ENCODE measurements at places on chromosomes 5 and 9.
A peak's percentile ranks its signal among the peaks of the same experiment; 100 is the strongest.

GRCh38 chr5:56094579-56095361 is 100.0 kb upstream of the IL6ST start:
- no peak for DNase-seq

GRCh38 chr5:169521366-169521983 is 62.1 kb upstream of the SPDL1 start:
- no peak for DNase-seq

DNA sequence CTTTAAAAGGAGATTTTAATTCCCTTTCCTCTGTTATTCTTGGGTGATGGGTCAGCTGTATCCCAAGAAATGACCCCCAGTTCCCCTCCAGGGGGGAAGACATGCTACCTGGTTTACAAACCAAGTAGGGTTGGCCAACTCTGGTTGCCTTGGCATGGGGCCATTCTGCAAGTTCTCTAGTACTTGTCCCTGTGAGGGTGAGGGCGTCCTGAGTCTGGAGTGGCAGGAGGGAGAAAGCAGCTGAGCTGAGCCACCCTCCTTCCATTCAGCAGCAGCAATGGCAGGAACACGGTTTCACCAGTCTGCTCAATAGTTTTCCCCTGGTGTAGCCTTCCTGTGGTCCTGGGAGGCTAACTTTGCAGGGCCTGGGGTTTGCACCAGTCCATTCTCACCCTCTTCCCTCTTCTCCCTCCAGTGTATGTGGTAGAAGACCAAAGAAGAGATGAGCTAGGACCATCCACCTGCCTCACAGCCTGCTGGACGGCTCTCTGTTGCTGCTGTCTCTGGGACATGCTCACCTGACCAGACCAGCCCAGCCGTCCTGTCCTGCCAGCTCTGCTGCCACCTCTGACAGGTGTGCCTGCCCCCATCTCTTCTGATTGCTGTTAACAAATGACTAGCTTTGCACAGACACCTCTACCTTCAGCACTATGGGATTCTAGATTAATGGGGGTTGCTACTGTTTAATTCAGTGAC is 59.9 kb downstream of the PFDN1 start:
- no peak for DNase-seq

DNA sequence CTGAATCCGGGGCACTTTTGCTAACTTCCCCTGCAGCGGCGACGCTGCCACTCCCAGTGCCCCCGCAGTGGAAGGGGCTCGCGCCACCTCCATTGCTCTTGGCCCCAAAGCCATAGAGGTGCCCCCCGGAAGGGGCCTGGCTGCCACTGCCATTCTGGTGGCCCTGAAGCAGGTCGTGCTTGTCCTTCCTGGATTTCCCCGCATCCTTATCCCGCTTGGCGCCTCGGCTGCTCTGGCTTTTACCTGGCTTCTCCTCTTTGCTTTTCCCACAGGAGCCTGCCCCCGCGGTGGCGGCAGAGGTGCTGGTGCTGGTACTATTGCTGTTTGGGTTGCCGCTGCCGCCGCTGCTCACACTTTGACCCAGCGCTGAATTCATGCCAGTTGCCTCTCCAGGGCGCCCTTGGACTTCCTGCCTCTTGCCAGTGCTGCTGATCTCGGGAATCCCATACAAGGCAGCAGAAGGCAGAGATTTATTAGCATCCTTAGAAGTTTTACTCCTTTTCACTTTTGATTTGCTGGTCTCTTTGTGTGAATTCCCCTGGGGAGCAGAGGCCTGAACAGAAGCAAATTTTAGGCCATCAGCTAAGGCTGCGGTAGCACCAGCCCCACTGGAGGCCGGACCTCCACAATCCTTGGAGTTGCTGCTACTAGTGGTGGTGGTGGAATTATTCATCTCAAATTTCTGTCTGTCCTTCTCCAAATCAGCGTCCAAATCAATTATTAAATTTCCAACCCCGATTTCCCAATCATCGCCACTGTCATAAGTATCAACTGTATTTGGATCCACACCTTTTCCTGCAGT is 2.1 kb downstream of the ZNF608 start:
- DNase-seq, result no peak

GRCh38 chr5:142955628-142956027 is 185.5 kb downstream of the ARHGAP26 start:
- DNase-seq, result no peak

DNA sequence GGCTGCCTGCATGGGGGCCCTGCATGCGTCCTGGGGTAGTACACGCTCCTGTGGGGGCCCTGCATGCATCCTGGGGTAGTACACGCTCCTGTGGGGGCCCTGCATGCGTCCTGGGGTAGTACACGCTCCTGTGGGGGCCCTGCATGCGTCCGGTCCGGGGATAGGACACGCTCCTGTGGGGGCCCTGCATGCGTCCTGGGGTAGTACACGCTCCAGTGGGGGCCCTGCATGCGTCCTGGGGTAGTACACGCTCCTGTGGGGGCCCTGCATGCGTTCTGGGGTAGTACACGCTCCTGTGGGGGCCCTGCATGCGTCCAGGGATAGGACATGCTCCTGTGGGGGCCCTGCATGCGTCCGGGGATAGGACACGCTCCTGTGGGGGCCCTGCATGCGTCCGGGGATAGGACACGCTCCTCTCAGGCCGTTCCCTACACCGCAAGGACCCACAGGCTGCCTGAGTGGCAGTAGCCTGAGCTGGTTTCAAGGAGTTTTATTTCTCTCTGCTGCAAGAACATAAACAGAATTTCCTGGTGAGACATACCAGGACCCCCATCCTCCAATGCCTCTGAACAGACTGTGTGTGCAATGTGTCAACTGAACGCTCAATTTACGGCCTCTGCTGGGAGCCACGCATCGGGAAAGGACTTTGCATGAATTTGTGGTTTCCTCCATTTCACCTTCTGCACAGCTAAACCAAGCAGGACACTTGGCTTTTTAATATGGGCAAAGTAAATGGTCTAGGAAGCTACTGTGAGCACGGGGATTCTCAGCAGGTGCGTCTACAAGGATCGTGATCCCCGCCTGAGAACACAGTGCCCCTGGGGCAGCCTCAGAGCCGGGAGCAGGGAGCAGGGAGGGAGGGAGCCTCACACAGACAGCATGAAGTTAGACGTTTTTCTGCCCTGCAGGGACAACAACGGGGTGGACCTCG is 48.9 kb upstream of the CLPTM1L start:
- DNase-seq, result no peak

- DNase-seq, result no peak
These were observed 26.1 kb upstream of the AOPEP start for GRCh38 chr9:94700445-94700844.

DNA sequence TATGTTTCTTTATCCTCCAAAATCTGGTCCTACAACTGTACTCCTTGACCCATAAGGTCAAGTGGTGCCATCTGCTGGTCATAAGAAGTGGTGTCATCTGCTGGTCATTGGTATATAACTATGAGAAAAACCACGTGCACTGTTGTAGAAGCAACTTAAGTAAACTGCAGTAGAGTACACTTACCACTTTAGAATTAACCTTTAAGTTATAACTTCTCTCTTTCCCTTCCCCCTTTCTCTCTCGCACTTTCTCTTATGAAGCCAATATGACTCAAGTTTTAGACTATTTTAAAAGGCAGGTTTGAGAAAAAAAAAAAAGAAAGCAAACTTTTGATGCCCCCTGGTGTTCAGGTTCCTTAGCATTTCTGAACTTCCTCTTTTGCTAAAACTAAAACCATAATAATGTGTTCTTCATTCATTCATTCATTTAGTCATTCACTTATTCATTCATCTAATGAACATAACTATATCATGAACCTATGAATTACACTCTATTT is 12.8 kb upstream of the MTAP start:
- DNase-seq, result peak; percentile 76

DNA sequence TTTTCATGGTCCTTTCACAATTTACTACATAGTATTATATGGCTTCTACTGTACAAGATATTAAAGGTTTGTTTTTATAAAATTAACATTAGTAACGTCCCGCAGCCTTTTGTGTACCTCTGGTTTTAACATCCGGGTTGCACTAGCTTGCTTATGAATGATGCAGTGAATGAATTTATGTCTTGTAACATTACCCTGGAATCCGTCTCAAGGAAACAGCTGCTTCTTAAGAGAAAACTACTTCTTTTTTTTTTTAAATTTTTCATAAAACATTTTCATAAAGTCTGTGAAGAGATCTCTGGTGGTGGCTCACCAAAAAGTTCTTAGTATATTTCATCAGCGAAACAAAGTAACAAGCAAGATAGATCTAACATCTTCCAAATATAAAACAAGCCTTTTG is 23.6 kb downstream of the MARCHF3 start:
- no peak for DNase-seq

- no peak for DNase-seq
These were observed 111.7 kb downstream of the PCSK1 start for GRCh38 chr5:96321345-96321744.

DNA sequence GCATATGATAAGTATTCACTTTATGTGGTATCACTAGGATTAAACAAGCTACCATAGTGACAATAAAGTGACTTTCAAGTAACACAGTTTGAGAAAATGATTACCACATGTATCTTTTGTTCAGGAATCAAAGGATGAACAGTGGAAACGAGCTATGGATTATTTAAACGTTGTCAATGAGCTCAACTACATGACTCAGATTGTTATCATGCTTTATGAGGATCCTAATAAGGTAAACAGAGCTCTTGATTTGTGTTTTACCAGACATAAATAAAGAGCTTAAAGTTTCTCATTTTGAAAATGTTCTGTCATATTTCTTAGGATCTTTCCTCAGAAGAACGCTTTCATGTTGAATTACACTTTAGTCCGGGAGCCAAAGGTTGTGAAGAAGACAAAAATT is 57.4 kb downstream of the PPIP5K2 start:
- no peak for DNase-seq

DNA sequence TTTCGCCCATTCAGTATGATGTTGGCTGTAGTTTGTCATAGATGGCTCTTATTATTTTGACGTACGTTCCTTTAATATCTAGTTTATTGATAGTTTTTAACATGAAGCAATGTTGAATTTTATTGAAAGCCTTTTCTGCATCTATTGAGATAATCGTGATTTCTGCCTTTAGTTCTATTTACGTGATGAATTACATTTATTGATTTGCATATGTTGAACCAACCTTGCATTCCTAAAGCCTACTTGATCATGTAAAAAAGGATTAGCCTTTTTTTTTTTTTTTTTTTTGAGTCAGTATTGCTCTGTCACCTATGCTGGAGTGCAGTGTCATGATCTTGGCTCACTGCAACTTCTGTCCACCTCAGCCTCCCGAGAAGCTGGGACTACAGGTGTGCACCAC is 25.1 kb downstream of the ITK start:
- no peak for DNase-seq

GRCh38 chr5:448061-448765 is 5.2 kb downstream of the EXOC3 start:
- DNase-seq, result no peak

GRCh38 chr5:1649554-1649953 is 125.8 kb upstream of the LPCAT1 start:
- DNase-seq, result no peak

GRCh38 chr5:32190095-32190494 is 16.0 kb upstream of the GOLPH3 start:
- DNase-seq, result no peak

DNA sequence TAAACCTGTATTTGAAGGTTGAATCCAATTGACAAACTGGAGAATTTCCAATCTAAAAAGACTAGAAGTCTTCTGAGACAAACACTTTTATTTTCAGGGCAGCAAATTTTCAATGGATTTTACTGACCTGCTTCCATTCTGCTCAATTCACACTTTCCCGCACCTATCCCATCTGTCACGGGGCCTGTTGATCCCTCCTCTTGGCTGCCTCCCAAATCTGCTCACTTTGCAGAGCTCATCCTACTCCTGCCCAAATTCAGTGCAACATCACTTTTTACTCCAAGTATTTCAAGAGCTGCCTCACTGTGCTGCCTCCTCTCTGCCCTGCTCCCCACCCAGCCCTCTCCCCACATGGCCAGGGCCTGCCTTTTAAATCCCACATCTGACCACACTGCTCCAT is 35.1 kb downstream of the GOLM1 start:
- no peak for DNase-seq

GRCh38 chr9:3124001-3124400 is 280.1 kb upstream of the PUM3 start:
- no peak for DNase-seq

DNA sequence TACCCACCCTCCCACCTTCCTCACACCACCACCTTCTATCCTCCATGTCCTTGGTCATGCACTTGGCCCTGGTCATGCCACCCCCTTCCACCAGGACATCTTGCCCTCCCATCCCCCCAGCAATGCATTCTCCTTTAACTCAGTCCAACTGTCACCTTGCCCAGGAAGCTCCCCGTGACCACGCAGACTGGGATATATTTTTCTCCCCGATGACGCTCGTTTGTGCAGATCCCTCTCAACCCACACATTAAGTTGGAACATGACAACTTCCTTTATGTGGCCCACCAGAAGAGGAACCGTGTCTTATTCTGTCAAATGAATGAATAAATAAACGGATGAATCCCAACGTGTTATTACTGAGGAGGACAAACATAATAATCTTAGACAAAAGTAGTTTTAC is 82.8 kb upstream of the TAS2R1 start:
- no peak for DNase-seq

DNA sequence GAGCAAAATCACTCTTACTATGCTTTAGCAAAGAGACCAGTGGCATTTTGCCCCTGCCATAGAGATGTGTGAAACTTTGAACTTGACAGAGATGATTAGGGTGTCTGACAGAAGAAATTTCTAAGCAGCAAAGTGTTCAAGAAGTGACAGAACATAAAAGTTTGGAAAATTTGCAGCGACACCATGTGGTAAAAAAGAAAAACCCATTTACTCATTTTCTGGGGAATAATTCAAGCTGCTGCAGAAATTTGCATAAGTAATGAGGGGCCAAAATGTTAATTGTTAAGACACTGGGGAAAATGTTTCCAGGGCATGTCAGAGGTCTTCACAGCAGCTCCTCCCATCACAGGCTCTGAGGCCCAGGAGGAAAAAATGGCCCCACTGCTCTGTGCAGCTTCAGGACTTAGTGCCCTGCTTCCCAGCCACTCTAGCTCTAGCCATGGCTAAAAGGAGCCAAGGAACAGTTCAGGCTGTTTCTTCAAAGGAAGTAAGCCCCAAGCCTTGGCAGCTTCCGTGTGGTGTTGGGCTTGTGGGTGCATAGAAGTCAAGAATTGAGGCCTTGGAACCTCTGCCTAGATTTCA is 6.1 kb upstream of the AP3B1 start:
- no peak for DNase-seq

GRCh38 chr5:16589658-16590057 is 27.1 kb downstream of the RETREG1 start:
- no peak for DNase-seq

GRCh38 chr9:105157171-105157583 is 87.3 kb upstream of the SLC44A1 start:
- peak; percentile 61 for DNase-seq
